ENCODE measurements at places on chromosomes 16 and 17.

DNA sequence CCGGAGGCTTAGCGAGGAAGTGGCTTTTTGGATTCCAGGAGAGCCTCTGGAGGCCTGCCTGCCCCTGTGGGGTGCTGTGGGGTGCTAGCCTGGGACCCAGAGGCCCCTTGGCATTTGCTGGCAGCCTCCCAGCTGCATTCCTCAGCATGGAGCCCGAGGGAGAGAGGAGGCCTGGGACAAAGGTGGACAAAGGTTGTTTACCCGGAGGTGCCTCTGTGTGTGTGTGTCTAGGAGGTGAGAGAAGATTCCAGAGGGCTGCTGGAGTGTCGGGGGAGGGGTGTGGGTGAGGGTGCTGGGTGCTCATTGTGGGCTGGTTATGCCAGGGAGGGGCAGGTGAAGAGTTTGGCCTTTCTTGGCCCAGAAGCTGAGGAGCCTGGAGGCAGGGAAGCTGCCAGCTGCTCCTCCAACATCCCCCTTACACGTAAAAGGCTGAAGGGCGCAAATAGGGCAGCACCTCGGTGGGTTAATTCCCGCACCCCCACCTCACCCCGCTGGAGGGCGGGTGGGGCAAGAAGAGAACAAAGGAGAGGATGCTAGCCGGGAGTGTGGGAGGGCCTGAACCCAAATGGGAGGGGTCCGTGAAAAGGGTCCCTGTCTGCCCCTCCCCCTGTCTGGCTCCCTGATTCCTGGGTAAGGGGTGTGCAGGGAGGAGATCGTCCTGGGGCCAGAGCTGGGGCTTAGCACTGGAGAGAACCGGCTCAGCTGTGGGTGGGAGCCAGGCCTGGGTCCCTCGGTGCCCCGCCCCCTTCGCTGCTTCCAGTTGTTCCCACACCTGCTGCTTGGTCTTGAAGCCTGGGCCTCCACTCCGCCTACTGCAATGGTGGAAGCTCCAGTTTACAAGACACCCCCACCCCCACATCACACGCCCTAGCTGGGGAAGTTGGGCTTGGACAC, 9.9 kb downstream of the HEXIM2 start:
- no peak for DNase-seq

DNA sequence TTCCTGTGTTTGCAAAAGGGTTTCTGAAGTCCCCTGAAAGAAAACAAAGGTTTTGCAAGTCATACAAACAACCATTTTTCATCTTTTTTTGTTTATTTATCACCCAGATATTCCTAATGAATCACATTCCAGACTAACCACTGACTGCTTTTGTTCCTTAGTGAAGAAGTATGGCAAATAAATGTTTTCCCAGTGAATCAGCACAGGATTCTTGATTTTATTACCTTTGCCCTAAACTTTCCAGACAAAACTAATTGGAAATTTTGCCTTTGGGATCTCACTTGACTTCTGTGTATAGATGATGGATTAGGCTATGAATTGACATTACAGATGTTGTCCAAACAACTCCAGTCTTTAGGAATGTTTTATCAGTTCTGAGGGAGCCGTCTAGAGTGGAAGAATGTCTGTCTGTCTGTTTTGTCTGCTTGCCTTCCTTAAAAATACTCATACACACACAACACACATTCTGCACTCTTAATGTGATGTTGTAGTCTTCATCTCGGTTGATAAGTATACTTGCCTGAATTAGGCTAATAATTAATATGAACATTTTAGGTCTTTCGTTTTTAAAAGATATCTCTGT, 48.9 kb downstream of the VMP1 start:
- no peak for DNase-seq

- no peak for DNase-seq
Observed at GRCh38 chr17:37465069-37465616, 24.5 kb upstream of the DUSP14 start.

GRCh38 chr17:45143094-45143670, 5.1 kb upstream of the HEXIM1 start:
- no peak for DNase-seq

DNA sequence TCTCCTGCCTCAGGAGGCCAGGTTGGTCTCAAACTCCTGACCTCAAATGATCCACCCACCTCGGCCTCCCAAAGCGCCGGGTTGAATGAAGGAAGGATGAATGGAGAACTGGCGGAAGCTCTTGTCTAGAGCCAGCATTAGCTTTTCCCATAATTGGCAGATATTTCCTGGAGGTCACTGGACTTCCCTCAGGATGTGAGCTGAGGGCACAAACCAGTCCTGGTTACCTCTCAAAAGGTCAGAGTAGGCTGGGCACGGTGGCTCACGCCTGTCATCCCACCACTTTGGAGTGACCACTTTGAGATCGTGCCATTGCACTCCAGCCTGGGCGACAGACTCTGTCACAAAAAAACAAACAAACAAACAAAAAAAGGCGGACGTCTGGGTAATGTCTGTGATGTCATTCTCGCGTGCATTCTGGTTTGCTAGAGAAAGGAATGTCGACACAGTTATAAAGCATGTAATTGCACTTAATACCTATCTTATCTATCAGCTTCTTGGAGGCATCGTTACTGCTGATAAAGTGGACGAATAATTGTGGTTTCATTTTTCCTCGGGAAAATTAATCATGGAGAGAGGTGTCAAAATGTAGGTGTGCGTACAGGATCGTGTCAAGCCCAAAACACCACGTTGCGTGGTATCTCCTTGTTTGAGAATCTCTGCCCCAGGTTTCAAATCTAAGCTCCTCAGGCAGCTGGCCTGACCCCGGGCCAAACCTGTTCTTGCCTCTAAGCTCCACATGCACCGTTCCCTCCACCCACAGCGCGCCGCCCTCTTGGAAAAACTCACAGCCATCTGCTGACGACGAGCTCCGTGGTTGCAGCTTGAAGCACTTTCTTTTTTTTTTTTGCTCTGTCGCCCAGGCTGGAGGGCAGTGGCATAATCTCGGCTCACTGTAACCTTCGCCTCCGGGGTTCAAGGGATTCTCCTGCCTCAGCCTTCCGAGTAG, 6.4 kb upstream of the CRK start:
- peak; percentile 17 for DNase-seq
